NCI-H2029 treated with DMSO at 0.1 percent for 48 hours (cell line): ENCODE measurements at places on chromosomes 1 and 21.

GRCh38 chr1:217605390-217605789 is 25.5 kb downstream of the GPATCH2 start:
- DNase-seq: no peak

GRCh38 chr1:8427493-8427892 is 109.6 kb downstream of the SLC45A1 start:
- no peak for DNase-seq

DNA sequence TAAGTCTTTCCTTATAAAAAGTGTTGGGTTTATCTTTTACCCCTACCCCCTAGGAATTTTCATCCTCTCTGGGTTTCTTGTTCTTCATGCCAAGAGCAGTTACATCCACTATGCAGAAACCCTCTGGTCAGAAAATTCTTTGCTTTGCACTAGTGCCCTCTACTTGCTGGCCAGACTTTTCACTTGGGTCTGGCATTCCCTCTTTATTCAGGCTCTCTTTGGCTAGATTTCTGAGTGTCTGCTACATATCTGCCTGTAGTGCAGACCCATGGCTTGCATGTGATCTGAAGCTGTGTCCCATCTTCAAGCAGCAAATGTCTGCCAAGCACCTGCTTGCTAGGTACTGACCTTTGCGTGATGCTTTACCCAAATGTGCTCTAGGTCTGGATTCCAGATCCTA is 237.0 kb downstream of the GPATCH2 start:
- no peak for DNase-seq

DNA sequence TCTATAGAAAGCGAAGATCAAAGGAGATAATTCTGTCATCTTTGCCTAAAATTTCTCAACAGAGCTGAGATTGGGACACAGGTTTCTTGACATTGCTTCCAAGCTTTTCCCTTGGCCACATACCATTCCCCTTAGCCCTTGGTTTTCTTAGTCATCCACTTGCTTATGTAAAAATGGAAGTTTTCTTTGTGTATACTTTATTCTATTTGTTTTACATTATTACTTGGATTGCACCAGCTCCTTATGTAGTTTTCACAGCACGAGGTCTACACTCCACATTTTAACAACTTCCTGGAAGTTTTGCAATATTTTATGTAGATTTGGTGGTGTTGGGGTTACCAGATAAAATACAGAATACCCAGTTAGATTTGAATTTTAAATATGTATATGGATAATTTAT is 129.8 kb downstream of the PLA2G4A start:
- DNase-seq: no peak

GRCh38 chr1:51268634-51269033 is 32.6 kb downstream of the RNF11 start:
- DNase-seq: no peak

- no peak for DNase-seq
Measured at GRCh38 chr1:2288311-2288710, 60.2 kb downstream of the SKI start.

DNA sequence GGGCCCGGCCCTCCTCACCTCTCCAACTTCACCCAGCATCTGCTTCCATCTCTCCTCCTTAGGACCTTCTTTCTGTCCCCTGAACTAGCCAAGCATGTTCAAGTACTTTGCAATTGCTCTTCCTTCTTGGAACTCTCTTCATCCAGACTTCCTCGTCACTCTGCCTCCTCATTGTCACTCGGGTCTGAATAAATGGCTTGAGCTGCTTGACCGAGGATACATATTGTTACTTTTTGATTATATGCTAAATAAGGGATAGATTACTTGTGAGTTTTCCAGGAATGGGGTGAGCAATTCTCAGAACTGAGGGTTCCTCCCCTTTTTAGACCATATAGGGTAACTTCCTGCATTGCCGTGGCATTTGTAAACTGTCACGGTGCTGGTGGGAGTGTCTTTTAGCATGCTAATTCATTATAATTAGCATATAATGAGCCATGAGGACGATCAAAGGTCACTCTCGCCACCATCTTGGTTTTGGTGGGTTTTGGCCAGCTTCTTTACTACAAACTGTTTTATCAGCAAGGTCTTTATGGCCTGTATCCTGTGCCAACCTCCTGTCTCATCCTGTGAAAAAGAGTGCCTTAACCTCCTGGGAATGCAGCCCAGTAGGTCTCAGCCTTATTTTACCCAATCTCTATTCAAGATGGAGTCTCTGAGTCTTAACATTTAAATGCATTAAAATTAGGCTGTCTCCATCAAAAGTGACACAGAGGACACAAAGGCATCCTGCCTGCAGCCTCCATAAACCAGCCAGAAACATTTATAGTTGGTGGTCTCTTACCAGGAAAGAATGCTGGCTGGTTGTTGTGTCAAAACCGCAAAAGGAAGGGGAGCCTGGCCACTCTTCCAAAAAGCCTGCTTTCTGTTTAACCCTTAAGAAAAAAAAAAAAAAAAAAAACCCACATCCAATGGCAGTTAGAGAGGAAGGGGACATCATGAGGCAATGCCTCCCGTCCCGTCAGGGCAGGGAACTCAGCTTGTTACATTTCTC is 179.3 kb downstream of the KAZN start:
- no peak for DNase-seq

DNA sequence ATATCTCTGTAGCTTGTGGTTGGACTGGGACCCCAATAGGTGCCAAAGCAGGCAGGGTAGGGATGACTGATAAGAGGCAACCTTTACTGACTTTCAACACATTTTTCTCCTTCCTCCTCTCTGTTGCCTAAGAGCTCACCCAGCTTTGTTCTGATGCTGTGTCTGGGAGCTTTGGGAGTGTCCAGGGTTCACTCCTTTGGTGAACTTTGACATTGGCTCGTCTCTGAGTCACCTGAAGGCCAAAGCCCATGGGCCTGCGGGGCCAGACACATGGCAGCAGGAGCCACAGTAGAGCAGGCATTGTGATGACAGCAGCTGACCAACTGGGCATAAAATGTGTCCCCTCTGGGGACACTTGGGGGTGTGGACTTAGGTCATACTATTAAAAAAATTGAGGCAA is 99.5 kb upstream of the ZNF644 start:
- DNase-seq: no peak

DNA sequence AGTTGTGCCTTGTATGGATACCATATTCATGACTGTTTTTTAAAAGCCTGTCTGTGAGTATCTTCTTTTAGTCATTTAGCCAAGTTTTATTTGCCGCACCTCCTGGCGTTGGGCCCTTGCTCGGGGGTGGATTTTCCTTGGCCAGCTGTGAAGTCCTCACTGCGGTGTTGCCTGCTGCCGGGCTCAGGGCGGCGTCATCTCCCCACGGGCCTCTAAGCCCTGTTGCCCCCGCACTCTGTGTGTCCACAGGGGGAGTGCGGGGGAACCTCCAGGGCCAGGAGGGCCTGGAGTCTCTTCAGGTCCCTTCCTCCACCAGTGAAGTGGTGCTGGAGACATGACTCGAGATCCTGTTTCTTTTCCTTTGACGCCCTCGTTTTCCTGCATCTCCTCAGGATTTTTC is 65.8 kb upstream of the DIP2A start:
- no peak for DNase-seq

DNA sequence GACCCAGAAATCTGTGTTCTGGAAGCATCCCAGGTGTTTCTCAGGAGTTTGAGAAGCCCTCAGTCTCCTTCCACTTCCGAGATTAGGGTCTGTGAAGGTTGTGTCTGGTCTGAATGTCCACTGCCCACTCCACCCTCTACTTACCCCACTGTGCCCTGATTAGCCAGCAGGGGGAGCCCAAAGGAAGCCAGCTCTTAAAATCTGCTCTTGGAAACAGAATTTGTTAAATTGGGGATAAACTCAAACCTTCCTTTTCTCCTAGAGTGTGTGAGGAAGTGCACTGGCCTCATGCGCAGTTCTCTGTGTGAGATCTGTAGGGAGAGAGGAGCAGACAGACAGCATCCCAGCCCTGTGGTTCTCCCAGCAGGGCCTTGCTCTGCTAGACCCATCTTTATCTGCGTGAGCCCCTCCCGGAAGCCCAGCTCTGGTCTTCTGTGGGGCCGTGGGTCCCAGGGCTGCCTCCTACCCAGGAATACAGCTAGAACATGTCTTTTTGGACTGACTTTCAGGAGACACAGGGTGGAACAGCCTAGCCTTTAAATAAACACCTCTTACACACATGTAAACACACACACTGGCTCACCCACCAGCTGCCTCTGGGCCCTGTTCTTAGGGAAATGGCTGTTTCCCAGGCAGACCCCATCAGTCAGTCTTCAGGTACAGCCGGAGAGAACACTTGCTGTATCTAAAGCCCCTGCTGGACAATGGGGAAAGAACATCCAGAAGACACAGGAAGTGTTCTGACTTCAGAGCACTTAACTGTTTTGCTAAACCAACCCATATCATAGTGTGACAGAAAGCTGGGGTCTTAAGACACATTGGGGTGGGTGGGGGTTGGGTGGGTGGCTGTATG is 52.2 kb downstream of the SMYD2 start:
- no peak for DNase-seq

GRCh38 chr1:53734650-53735211 is 4.2 kb downstream of the GLIS1 start:
- DNase-seq: peak; percentile 17

DNA sequence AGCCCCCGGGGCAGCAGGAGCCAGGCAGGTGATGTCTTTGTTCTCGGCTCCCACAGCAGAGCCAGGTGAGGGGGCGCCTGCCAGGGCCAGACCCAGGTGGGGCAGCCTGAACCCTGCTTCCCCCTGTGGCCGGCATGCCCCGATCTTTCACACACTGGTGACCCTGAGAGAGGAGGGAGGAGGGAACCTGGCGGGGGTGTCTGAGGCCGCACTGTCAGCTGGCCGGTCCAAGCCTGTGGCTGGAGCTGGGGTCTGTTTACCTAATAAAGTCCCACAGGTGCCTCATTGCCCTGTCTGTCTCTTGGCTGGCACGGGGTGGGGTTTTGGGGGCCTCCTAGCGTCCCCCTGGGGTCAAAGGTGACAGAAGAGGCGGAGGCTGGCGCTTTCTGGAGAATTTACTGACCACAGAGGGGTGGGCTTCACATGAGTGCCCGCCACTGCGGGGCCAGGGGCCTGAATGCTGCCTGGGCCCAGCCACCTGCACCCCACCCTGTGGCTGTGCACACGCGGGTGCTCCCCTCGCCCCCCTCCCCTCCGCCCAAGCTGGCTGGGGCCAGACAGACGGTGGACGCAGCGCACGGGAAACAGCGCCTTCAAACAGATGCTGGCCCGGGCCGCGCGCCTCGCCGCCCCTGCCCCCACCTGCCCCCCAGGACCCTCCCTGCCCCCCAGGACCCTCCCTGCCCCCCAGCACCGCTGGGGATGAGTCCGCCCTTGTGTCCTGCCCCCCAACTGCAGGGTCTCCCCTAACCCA is 5.8 kb downstream of the TMEM240 start:
- DNase-seq: no peak
